ENCODE measurements at places on chromosomes 7 and 10.
A peak's percentile ranks its signal among the peaks of the same experiment; 100 is the strongest.

GRCh38 chr10:46228563-46229071, 58.2 kb upstream of the ANTXRL start:
- peak; percentile 65 for DNase-seq

DNA sequence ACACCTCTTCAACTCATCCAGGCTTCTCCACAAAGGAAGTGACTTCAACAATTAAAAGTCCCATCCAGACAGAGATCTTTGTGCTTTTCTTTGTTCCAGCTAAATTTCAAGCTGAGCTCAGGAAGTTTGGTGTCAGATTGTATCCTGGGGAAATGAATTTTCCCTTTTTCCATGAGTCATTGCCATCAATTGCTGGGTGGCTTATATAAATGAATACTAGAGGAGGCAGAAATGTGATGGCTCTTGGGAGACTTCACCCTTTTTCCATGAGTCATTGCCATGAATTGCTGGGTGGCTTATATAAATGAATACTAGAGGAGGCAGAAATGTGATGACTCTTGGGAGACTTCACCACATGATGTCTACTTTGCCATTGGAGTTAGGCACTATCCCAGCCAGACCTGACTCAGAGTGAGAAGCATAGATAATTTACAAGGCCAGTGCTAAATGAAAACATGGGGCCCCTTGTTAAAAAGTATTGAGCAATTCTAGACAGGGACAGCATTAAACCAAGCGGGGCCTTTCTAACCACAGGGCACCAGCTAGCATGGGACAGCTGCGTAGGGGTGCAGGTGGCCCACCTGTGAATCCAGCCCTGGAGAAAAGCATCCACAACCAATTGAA, 339.2 kb upstream of the PODXL start:
- DNase-seq, result peak; percentile 100

- peak; percentile 87 for DNase-seq
These were observed 505.6 kb downstream of the GALNT17 start for GRCh38 chr7:71637578-71637977.

DNA sequence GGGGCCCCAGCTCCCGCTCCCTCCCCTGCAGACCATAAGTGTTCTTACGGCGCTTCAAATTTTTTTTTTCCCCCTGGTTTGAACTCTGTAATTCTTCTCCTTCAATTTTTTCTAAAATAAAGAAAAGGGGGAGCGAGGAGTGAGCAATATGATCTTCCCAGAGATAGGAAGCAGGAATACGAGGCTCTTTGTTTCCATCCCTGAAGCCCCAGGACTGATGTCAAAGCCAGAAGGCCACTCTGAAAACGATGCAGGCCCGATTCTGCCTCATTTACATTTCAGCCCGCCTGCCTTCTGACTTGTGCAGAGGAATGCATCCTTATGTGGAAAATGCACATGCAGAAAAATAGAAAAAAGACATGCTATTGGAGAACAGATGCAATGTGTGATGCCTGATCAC, 401.5 kb upstream of the MKI67 start:
- no peak for DNase-seq

GRCh38 chr10:21315645-21316220, 209.7 kb downstream of the SKIDA1 start:
- peak; percentile 72 for DNase-seq

DNA sequence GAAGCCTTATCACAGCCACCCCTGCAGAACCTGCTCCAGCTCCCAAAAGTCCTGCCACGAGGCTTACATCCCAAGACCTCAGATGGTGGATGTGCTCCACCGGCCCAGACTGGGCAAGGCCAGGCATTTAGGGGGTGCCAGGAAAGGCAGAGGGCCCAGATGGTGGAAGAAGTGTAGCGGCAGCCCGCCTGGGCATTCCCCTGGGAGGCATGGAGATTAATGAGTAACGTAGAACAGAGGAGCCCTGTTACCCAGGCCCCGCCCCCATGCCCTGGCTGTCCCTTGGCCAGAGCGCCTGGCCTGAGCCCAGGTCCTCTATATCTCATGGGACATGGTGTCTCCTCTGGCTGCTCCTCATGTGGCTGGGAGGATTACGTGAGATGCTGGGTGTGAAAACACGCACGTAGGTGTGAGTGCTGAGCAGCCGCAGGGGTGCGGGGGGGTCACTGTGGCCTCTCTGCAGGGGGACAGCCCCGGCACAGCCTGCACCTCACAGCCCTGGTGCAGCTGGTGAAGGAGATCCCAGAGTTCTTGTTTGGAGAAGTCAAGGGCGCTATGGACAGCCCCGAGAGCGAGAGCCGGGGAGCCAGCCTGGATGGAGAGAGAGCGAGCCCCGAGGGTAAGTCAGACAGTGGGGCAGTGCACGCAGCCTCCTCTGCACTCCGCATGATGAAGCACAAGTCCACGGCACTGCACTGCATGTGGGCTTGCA, 52.9 kb downstream of the ZNF467 start:
- peak; percentile 30 for DNase-seq

DNA sequence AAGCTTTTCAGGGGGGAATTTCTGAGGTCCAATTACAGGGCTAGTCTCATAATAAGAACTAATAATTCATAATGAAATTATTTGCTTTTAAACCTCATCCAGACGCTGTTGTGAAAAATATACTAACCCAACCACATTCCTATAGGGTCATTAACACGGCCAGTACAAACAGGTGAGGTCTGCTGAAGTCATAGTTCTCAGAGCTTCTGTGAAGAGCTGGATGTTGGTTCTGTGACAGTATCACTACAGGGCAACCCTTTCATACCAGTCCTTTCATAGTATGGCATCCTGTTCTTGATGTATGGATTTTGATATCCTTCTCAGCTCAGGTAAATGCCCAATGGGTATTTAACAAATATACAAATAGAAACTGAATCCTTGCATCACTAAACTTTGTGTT, 62.3 kb upstream of the FAM133B start:
- DNase-seq, result no peak

DNA sequence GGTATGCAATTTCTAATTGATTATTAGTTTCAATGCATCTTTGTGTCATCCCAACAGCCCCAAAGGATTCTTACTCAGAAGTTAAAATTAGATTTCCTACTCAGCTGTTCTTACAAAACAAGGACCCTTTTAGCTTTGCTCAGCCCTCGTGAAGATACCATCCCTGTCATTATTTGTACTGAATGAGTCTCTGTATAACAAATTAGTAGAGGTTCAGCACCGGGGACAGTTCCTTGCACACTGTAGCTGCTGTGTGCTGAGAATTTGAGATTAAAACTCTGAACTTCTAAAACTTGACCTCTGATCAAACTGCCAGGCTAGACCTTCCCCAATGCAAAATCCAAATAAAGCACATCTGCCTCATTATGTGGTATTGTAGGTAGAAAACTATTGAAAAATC, 299.1 kb downstream of the LHFPL3 start:
- DNase-seq, result peak; percentile 41

DNA sequence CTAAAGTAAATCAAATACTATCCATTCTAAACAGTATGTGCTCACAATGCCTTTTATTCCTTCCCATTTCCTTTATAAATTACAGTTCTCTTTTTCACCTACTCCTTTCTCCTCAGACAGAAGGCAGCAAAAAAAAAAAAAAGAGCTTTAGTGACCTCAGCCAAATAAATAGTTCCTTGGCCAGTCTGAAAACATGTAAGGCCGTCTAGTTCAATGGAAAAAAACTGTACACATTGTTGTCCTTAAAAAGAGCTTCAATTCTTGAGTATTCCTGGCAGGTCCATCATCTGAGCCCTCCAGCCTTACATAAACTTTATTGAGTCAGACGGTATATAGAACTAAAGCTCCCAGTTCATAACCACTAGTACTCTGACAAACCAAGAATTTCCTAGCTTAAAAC, 185.4 kb downstream of the CACNA2D1 start:
- no peak for DNase-seq

DNA sequence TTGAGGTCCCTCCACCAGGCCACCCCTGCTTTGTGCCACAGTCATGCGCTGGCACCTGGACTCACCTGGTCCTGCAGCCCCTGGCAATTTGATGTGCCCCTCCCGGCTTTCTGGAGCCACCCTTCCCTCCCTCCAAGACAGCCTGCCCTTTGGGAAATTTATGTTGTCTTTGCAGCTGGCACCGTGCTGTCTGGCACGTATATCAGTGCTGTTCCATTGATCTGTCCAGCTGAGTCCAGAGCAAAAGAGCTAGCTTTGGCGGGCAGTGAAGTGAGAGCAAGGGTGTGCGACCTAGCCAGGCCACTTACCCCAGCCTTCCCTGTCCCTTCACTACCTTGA, 5.7 kb downstream of the RARRES2 start:
- DNase-seq, result no peak

- no peak for DNase-seq
These were observed 645 bp upstream of the COPG2 start for GRCh38 chr7:130669085-130669700.

DNA sequence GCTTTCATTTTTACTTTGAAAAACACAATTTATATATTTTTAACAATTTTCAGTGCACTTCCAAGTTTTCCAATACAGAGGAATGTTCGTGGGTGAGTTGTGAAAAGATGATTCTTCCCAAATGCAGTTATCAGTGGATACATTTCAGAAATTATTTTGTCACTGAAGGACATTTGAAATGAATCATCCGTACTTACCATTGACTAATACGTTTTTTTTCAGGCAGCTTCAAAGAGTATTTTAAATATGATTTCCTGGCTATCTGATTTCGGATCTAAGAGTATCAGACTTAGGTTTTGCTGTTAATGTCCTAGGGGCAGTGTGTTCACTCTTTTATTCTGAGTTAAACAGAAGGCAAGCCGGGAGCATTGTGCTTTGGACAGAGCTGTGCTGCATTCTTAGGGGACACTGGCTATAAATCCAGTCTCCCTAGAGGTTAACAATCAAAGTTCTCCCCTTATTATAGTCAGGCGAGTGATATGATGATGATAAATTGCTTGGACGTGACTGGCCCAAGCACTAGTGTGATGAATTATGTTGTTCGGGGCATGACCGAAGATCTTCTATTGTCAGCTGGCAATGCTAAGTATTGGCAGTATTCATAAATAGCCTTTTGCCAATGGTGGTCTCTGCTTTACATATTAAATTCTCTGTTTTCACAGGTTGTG, 4.5 kb downstream of the PTER start:
- peak; percentile 42 for DNase-seq

DNA sequence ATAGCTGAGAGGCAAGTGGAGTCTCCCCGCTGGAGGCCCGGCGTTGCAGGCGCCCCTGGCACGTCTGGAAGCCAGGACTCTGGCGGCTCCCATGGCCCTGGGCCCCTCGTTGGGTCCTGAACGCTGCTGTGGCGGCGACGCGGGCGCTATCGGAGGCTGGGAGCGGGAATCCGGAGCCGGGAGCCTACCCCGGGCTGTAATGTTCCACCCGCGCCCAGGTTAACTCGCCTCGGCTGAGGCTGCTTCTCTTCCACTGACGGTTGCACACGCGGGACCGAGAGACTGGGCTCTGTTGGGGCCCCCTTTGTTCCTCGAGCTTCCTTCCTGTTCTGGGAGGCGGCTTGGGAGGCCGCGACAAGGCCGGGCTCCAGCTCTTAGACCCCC, 1.3 kb upstream of the HOXA5 start:
- no peak for DNase-seq

DNA sequence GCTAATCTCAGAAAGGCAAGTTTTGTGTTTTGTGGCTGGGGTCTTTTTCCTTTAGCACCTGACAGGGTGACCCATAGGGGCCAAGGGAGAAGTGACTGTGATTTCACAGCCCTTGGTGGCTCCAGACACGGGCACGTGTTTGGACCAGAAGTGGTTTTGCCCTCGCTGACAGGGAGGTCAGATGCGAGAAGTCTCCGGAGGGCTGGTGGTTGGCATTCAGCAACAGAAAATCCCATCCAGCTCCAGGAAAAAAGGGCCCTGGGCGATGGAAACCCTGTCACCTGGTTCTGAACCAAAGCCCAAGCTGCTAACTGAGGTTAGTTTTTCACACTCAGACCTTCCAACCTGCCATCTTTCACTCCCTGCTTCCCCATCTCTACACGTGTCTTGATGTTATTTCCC, 272.9 kb downstream of the TRIL start:
- DNase-seq, result no peak

GRCh38 chr7:86207740-86208139, 436.0 kb upstream of the GRM3 start:
- no peak for DNase-seq

- DNase-seq, result peak; percentile 43
These were observed 745 bp downstream of the YWHAG start for GRCh38 chr7:76358011-76358480.

DNA sequence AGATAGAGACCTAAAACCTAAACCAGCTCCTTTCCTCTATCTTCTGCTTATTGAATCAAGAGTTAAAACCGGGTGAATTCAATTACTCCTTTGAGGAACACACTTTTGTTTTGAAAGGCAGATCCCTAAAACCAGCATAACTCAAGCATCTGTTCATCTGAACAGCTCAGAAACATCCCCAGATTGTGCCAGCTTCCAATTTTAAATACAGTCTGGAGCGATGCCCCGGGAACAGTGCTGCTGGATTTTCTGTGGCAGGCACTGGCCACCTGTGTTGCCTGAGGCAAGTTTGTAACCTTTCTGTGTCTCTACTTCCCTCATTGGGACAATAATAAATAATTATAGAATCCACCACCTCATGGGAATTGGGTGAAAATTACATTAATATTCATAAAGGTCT, 281.4 kb upstream of the NFE2L3 start:
- DNase-seq, result no peak

GRCh38 chr10:58431903-58432302, 46.7 kb downstream of the TFAM start:
- no peak for DNase-seq

- peak; percentile 60 for DNase-seq
These were observed 115.5 kb downstream of the FOXP2 start for GRCh38 chr7:114530057-114530611.

DNA sequence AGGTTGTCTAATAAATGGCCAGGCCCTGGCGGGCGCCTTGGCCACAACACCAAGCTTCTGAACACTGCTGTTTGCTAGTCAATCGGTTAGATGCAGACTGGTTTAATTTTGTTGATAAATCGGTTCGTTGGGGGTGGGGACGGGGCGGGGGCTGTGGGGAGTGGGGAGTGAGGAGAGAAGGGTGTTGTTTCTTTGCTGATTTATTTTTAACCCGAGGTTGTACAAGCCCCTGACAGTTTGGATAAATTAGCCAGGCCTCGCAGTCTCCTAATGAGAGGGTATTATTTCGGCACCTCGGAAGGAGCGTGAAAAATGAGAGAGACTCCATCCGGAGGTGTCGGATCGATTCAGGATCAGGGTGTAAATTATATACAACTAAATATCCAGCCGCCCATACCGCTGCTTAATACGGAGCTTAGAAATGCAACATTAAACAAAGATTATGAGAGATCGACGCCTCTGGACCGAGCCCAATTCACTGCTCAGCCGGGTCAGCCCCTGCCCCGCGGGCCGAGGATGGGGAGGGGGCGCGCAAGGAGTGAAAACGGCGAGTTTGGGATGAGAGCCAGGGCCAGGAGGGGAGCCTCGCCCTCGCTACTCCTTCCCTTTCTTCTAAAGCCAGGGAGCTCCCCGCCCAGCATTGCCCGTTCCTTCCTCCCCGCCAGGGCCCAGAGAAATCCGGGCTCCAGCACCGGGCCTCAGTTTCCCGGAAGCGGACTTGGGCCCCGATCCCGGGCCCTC, 8.0 kb downstream of the UNCX start:
- no peak for DNase-seq

All from fibroblast of skin of back (primary cell).